DMS53 (cell line): ENCODE measurements at places on chromosomes 13 and 19.

DNA sequence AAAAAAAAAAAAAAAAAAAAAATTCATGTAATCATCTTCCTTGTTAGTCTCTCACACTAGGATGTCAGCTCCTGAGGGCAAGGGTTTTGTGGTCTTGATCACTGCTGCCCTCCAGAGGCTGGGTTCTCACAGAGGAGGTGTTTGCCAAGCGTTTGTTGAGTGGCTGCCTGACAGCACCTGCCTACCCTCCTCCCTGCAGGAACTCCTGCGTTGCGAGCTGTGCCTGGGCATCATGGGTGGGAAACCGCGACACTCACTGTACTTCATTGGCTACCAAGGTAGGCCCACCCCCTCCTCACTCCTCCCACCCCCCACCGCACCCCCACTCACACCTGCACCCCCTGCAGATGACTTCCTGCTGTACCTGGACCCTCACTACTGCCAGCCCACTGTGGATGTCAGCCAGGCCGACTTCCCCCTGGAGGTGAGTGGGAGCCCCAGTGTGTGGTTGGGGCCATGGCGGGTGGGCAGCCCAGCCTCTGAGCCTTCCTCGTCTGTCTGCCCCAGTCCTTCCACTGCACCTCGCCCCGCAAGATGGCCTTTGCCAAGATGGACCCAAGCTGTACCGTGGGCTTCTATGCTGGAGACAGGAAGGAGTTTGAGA, 8.1 kb downstream of the ATG4D start:
- DNase-seq, result peak; percentile 81

- DNase-seq, result no peak
Observed at GRCh38 chr13:107141767-107142166, 573.8 kb upstream of the ARGLU1 start.

DNA sequence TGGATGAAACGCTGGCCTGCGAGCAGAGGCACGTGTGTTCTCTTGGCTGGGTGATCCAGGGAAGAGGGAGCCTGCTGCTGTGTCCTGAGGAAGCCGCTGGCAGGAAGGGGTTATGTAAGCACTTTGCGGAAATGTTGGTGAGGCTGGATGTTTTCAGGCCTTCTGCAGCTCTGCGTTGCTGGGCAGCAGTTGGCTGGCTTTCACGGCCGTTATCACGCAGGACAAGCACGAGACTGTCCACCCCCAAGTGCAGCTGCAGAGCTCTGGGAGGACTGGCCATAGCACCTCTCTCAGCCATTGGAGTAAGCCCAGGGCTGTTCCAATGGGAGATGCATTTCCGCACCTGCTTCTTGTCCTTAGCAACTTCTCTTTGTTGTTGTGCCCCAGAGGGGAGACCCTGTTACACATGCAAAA, 146.9 kb upstream of the SOX21 start:
- no peak for DNase-seq

- DNase-seq, result peak; percentile 62
Observed at GRCh38 chr19:38253788-38254187, 2.4 kb downstream of the PPP1R14A start.

DNA sequence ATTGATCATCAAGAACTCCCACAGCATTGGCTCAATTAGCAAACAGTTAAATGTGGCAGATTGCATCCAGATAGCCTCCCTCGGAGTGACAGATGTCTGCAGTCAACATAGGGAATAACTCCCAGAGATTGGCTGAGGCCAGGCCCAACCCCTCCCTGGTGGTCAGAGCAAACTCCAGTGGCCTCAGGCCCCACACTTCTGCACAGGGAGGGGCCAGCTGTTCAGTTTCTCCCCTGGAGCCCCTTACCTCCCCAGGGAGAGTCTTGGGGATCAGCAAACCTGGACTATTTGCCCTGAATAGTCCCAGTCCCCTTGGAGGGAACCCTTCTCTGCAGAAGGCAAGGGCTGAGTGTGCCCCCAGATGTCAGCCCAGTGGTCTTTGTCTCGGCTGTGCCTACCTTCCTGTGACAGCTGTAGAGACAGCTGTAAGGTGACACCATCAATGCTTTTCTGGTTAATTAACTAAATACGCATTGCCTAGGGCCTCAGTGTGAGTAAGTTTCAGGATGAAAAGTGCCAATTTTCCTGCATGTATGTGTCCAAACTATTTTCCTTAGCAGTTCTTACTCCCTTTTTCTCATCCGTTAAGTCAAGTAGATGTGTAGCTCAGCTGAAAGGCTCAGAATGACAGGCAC, 102.7 kb upstream of the UQCRFS1 start:
- DNase-seq, result no peak

- no peak for DNase-seq
Observed at GRCh38 chr19:38451036-38451435, 17.5 kb downstream of the RYR1 start.

DNA sequence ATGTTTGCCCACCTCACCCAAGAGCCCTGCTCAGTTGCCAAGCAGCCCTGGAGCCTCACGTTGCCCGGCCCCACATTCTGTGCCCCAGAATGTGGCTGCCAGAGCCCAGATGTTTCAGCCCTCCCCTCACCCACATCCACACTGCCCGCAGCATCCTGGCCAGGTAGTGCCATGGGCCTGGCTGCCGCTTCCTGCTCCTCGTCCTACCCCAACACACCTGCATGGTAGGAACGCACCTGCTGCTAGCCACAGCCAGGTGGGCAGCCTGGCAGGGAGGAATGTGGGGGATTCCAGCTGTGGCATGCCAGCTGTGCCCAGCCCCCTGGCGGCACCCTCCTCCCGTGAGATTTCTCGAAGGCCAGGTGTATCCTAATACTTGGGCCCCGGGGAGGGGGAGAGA, 7.5 kb upstream of the NFIX start:
- DNase-seq, result peak; percentile 24

GRCh38 chr13:35690581-35691207, 214.2 kb upstream of the MAB21L1 start:
- DNase-seq, result no peak

- no peak for DNase-seq
Observed at GRCh38 chr13:84962141-84962750, 837.0 kb downstream of the SLITRK6 start.

GRCh38 chr13:110475550-110476219, 85.8 kb downstream of the RAB20 start:
- no peak for DNase-seq

DNA sequence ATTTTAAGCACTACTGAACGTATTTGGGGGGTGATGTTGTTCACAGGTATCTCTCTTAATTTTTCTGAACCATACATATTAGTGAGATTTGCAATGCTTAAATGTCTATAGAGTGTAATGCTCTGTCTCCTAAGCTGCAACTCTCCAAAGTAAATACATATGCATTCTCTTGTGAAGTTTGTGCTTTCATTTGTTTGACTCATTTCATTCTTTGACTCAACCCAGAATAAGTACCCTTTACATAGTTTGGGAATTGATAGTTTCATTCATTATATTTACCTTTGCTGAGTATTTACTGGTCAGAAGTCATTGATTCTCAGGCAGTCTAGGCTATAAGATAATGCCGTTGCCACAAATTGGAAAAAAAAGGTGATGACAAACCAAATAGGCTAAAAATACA, 406.9 kb downstream of the FGF9 start:
- DNase-seq, result no peak

DNA sequence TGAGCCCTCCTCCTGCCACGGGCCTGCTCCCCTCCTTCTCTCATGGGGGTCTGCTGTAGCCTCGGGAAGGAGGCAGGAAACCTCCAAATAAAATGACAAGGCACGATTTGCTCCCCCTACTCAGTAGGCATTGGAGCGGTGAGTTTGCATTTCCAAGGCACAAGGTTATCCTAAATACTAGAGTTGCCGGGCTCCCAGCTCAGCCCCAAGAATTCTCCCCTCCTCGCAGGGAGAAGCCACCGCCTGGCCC, 1.5 kb downstream of the CEBPA start:
- DNase-seq, result no peak

- DNase-seq, result no peak
Observed at GRCh38 chr13:103373916-103374315, 307.7 kb upstream of the SLC10A2 start.

- DNase-seq, result no peak
Observed at GRCh38 chr19:50433201-50434180, 799 bp downstream of the MYBPC2 start.

GRCh38 chr19:34306213-34306661, 51.9 kb downstream of the GARRE1 start:
- peak; percentile 60 for DNase-seq

- no peak for DNase-seq
Observed at GRCh38 chr19:14405380-14405757, 13.8 kb downstream of the DDX39A start.

- no peak for DNase-seq
Observed at GRCh38 chr13:52751196-52751595, 11.6 kb upstream of the CNMD start.

DNA sequence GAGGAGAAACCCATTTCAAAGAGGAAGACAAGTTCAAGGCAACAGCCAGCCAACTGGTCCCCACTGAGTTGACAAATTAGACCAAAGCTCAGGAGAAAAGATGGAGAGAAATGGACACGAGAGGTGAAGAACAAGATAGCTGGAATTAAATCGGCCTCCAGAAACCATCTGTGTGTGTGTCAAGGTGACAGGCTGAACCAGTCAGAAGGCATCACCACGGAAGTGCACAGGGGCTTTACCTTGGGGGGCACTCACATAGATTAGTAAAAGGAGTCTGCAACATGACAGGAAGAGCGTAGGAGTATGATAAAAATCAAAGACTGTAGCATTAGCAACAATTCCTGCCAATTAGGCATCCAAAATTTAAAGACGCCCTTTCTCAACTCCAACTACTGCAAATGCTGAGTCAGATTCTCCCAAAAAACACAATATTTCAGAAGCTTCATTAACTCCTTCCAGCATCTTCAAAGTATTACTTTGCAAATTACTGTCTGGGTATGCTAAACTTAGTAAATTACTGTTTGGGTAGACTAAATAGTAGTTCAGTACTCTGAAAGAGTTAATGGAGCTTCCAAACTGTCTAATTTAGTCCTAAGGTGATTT, 66.2 kb downstream of the FOXO1 start:
- no peak for DNase-seq

DNA sequence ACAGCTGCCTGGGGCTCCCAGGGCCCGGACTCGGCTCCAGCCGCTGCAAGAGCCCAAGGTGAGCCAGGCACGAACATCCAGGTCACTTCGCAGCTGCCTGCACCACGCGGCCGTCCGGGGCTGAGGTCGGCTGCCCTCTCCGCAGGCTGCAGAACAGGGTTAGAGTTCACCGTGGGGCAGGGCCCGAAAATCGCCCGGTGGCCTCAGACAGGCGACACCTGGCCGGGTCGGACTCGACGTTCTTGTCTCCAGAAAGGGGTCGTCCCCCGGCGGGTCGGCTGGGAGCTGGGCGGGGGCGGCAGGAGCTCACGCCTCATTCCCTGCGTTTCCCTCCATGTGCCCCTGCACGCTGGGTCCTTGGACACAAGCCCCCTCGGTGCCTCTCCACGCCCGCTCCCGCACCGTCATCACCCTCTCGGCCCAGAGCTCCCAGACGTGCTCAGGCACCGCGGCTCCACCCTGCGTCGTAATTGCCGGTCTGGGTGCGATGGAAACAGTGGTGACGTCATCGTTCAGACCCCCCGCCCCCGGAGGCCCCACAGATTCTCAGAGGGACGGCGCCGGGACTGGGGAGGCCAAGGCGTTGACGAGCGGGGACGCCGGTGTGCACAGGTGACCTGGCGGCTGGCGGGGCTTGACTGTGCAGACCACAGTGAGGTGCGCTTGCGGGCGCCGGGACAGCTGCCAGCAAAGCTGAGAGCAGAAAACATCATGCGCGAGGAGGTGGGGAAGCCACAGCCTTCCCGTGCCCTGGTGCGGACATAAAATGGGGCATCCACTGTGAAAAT, 4.0 kb upstream of the GRIN3B start:
- peak; percentile 72 for DNase-seq

DNA sequence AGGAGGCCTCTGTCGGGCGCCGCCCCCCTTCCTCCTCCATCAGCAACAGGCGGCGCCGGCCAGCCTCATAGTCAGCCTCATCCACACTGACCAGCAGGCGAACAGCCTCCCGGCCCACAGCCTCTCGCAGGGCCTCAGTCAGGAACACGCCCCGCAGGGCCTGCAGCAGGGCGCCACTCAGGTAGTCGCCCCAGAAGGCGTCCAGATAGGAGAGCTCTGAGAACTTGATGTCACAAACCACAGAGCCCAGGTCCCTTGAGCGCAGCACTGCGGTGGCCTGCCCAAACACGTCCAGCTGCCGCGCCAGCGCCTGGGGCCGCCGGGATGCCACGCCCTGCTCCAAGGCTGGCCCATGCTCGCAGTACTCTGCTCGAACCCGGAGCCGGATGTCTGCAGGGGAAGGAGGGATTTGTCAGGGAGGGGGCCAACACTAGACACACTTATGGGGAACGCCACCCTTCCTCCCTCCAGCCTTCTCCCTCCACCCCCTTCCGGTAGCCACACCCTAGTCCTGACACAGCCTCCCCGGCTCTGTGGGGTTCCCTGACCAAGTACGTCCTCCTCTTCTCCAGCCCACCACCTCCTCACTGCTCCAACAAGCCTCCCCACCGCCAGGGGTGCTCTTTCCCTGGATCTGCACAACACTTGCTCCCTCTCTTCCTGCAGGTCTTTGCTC, 17.9 kb downstream of the DEDD2 start:
- DNase-seq, result no peak

GRCh38 chr19:42207767-42208271, 9.7 kb downstream of the DEDD2 start:
- no peak for DNase-seq

GRCh38 chr13:23824371-23824770, 64.8 kb downstream of the MIPEP start:
- no peak for DNase-seq

DNA sequence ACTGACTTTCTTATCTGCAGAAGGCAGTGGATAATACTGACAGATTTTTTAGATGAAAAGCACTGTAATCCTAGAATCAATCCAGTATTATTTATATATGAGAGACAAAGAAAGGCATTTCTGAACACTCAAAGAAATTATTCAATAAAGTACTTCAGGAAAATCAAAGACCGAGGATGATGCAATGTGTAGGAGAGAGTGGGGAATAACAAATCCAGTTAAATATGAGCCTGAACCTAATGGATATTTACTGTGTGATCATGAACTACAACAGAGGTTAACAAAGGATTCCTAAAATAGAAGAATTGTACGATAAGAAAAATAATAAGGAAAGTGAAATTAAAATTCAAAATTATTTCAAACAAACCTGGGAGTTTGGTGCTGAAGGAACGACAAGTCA, 69.3 kb downstream of the ANKRD10 start:
- DNase-seq, result no peak

DNA sequence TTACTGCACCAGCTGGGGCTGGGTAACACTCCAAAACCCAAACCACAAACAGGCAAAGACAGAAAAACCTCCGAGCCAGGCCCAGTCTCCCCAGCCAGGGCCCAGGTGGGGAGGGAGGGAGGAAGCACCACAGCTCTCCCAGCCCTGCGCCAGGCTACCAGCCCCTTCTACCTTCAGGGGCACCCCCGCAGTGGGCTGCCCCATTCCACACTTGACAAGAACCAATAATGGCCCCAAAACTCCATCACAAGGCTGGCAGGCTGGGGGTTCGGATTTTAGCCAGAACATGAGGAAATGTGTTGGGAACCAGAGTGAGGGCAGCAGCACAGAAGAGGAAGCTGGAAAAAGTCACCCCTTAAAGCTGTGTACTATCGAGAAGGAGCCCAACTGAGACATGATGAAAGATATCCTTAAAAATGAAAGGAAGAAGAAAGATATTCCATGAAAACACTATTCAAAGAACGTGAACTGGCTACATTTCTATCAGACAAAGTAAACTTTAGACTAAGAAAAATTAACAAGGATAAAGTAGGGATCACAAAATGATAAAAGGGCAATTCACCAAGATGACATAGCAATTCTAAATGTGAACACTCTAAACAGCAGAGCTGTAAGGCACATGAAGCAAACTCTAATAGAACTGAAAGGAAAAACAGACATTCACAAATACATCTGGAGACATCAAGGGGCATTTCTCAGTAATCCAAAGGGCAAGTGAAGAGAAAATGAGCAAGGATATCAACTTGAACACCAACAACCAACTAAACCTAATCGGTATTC, 12.9 kb downstream of the TUBGCP3 start:
- no peak for DNase-seq
